Activated CD4-positive, alpha-beta T cell treated with anti-CD3 and anti-CD28 coated beads, Interleukin-2, amount 50 U/mL, for 48 hours (primary cell): ENCODE measurements at places on chromosomes 12 and 14.
A peak's percentile ranks its signal among the peaks of the same experiment; 100 is the strongest.

GRCh38 chr14:101838476-101838875 lies 77.0 kb downstream of the PPP2R5C start:
- no peak for DNase-seq

GRCh38 chr14:89481196-89481595 lies 64.2 kb upstream of the FOXN3 start:
- no peak for DNase-seq

DNA sequence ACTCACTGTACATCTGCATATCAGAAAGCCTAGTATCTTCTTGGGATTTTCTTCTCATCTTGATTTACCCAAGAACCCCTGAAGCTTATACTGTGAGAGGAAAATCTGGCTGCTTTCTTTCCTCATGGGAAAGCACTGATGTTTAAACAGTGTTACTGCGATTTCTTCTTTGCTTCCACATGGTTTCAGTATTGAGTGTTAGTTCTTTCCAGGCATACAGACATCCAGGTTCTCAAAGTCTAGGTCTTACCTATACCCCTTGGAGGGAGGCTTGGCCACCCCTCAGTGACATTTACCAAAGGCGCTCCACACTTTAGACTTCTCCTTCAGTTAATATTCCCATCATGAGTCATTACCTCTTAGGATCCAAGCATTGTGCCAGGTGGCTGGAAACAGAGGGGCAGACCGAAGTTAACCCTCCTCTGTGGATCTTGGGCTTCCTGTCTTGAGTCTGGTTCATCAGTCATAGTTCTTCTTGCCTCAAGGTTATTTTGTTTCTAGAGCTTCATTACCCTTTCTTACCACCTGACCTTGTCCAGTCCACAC lies 79.1 kb downstream of the TMEM117 start:
- DNase-seq = no peak

DNA sequence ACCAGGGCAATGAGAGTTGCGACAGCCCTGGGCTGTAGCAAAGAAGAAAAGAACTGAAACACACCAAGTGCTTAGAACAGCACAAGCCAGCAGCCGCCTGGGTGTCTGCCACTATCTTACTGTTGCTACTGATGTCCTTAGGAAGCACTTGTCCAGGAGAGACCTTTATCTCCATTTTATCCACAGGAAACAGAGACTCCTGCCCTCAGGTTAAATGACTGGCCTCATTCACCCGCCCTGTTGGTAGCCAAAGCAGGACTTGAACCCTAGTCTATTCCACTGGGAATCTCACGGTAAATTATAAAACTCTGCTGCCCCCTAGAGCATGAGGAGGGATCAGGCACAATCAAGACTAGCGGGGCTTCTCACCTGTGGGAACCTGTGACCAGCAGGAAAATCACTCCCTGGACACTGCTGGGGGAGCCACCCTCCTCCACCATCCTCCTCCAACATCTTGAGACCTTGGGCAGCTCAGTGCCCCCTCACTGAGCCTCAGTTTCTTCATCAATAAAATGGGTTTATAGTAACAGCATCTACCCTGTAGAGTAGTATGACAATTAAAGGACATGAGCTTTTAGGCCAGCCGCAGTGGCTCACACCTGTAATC lies 20.5 kb upstream of the TESC start:
- DNase-seq = peak; percentile 24

DNA sequence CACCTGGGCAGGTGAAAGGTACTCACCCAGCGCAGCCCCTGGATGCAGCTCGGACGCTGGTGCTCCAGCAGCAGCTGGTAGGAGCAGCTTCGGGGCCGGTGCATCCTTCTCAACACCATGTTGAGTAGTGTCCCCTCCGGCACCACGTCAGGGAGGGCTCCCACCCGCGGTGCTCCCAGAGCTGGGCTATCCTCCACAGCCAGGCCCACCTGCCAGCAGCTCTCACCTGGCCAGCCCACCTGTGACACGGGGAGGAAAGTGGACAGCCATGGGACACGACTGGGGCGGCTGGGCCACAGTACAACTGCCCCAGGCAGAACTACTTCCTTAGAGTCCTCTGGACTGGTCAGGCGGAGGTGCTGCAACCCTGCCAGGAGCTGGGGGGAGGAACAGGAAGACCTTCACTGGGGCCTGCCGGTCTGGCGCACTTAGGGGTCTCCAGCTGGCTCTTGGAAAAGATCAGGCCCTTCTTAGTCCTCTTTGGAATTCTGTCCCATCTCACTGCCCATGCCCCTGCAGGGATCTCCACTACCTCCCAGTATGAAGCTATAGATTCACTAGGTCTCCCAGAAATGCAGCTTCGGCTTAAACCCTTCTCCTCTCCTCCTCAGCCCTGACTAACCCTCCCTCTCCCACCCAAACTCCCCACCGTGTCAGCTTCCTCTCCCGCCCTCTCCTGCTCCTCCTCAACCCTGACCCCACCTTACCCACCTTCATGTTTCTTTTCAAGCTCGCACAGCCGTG lies 668 bp downstream of the RAPGEF3 start:
- no peak for DNase-seq
